ENCODE measurements at places on chromosomes 4 and X.
A peak's percentile ranks its signal among the peaks of the same experiment; 100 is the strongest.

GRCh38 chrX:69493193-69493592 lies 10.9 kb upstream of the NALF2 start:
- no peak for DNase-seq

DNA sequence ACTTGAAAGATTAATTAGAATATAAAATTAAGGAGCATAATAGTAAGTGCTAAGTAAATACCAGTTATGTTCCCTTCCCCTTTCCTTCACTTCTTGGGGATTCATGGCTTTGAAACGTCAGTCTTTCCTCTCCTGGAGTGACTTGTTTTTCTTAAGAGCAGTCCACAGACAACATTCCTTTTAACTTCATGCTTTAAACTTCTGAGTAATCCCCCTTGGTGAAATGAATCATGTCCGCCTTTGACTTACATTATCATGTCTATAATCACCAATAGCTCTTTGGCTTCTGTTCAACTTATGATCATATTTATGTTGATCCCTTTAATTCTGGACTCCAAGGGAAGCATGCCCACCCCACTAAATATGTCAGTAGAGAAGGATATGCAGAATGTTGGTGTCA lies 1012.1 kb upstream of the SLIT2 start:
- no peak for DNase-seq

DNA sequence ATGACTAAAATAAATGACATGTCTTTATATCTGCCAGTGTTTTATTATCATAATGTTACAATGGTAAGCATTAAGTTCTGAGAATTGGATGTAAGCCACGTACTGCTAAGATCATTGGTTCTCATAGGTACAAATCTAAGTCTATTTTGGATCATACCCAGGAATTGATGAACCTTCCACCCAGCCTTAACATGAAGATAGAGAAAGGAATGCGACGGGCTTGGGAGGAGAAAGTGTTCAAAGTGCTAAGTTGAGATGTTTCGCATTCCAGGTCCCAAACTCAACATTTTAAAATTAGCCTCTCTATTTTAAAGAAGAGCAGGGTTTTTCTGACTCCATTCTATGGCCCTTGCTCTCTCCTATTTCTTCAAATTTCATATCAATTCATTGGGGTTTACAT lies 54.9 kb upstream of the FRAS1 start:
- no peak for DNase-seq

DNA sequence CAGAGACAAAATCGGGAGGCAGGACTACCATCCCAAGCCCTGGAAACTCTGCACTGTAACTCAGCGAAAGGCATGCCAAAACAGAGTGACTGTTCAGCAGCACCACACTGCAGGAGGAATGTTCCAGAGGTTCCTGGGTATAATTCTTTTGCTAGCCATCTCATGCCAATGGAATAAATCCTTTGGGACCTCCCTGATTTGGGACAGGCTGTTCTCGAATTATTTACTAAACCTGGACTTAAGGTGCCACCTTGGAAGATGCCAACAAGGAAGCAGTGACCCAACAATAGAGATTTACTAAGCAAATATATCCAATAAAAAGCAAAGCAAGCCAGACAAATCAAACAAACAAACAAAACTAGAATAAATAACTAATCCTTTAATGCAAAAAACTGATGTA lies 9.3 kb downstream of the AADAT start:
- no peak for DNase-seq

GRCh38 chr4:98222306-98222705 lies 38.9 kb upstream of the RAP1GDS1 start:
- DNase-seq = no peak

GRCh38 chr4:80540785-80541469 lies 205.4 kb downstream of the CFAP299 start:
- DNase-seq = no peak

DNA sequence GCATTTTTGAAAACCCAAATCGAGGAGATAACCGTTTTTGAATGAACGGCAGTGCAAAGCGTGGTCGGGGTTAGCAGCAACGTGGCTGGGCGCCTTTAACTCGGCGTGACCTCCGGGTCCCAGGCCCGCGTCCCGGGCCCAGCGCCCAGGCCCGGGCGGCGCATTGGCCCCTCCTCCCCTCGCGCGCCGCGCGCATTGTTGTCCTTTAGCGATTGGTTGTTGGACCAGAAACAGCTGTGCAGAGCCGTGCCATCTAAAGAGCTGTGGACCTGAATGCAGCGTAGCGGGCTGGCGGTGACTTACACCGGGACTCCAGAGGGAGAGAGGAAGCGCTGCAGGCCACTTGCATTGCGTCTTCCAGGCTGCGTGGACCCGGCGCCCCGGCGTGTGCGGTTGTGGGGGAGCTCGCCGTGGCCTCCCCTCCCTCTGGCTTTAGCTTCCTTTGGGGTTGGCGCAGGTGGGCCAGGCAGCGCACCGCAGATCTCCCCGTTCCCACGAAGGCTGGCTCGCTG lies at the start of gene STOX2:
STOX2 (plus strand) TSS at position 227 of the 512 bp plus-strand sequence. CDS start 1,484 bp downstream, outside the sequence.
- no peak for DNase-seq

- DNase-seq = no peak
Measured at GRCh38 chrX:86002076-86002896, 45.1 kb downstream of the CHM start.

DNA sequence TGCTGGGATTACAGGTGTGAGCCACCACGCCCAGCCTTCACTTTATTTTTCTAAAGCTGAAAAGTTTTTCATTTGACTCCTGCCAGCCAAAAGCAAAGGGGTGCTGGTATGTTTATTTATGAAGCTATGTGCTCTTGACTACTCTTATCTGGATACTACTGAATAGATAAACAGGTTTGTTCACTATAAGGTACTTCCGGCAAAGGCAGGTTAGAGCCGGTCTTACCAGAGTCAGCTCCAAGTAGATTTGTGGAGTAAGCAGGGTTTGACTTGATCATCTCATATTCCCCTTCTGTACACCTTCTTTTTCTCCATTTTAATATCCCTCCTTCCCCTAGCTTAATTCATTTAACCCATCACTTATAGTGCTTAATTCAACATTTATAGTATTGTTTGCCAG lies 175.4 kb upstream of the MBNL3 start:
- DNase-seq = no peak

GRCh38 chrX:71178908-71179307 lies 34.3 kb downstream of the NLGN3 start:
- peak; percentile 49 for DNase-seq

- DNase-seq = no peak
Measured at GRCh38 chr4:95552942-95553550, 4.3 kb upstream of the UNC5C start.

GRCh38 chrX:670645-671044 lies 40.1 kb downstream of the SHOX start:
- no peak for DNase-seq

- DNase-seq = no peak
Measured at GRCh38 chrX:15576019-15576418, 24.7 kb downstream of the ACE2 start.

GRCh38 chr4:168374772-168375523 lies 56.4 kb upstream of the DDX60 start:
- no peak for DNase-seq
